ENCODE measurements at places on chromosomes 6 and 20.

- peak; percentile 35 for DNase-seq
Observed at GRCh38 chr6:107715550-107716321, 108.4 kb downstream of the SCML4 start.

- DNase-seq = no peak
Observed at GRCh38 chr6:90434094-90434493, 137.5 kb upstream of the BACH2 start.

DNA sequence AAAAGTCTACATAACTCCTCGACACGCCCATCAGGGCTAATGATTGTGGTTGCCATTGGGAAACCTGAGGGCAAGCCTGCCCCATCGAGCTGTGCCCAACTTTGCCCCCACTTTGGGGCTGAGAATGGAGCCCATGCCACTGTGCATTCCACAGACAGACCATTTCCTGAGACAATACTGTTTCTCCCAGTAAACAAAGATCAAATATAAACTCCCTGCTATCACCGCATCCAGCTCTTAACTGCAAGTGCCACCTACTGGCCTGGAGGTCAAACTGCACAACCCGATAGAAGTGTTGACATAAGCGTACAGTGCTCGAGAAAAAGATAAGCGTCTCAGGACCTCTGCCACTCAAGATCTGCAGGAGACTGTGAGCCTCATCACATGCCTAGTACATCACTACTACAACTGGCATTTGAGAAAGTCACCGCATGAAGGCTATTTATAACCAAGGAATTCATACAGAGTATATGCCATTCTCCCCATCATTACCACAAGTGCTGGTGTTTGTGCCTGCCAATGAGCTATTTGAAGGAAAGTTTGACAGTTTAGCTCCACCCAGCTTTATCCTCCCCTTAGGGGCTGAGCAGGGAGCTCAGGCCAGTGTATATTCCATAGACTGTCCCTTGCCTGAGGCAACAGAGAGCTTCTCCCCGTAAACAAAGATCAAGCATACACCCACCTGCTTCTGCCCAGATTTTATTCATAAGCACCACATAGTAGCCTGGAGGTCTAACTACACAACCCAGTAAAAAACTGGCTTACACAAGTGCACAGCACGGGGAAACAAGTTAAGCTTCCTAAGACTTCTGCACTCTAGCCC lies 4.5 kb upstream of the DEFB126 start:
- no peak for DNase-seq

DNA sequence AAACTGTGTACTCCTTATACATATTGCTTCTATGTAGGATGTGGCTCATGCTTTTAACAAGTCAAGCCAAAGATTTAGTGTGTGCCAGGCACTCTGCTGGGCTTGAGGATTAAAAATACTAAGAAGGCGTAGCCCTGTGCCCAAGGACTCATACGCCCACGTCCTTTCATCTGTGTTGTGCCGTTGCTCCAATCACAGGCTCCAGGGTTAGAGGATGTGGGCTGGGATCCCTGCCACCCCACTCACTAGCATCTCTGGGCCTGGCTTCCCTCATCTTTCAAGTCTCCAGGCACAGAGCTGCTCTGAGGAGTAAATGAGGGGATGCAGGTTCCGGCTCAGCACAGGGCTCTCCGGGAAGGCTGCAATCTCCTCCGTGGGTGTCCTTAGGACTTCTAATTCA lies 214.2 kb downstream of the SYNDIG1 start:
- no peak for DNase-seq

GRCh38 chr6:158457131-158457530 lies 102.8 kb upstream of the TMEM181 start:
- DNase-seq = no peak

- no peak for DNase-seq
Observed at GRCh38 chr6:63565727-63566596, 6.3 kb upstream of the LOC128125822 start.
